Activated CD4-positive, alpha-beta T cell treated with anti-CD3 and anti-CD28 coated beads, Interleukin-2, Interleukin-4, amounts not matched to agents 100 ng/mL and 50 ng/mL, durations not matched to agents 16 hours and 8 hours (primary cell): ENCODE measurements at places on chromosomes 4 and X.
A peak's percentile ranks its signal among the peaks of the same experiment; 100 is the strongest.

GRCh38 chr4:133581996-133582619, 433.0 kb downstream of the PCDH10 start:
- no peak for DNase-seq

DNA sequence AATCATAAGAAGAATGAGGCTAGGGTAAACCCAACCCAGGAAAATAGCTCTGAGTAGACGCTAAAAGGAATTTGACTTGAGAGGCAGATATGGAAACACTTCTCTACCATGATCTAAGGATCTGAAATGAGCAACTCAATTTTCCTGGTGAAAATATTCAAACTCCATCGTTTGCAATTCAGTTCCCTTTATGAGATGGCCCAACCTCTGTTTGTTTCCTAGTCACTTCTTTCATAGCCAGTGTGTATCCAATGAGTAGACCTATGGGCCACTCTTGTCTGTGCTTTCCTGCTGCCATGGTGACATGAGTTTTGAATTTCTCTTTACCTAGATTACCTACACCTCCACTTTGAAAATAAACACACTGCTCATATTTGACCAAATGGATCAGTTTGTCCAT, 176.2 kb upstream of the GPRIN3 start:
- no peak for DNase-seq

- DNase-seq = no peak
These were observed 2399.8 kb upstream of the TENM3 start for GRCh38 chr4:179843370-179843769.

DNA sequence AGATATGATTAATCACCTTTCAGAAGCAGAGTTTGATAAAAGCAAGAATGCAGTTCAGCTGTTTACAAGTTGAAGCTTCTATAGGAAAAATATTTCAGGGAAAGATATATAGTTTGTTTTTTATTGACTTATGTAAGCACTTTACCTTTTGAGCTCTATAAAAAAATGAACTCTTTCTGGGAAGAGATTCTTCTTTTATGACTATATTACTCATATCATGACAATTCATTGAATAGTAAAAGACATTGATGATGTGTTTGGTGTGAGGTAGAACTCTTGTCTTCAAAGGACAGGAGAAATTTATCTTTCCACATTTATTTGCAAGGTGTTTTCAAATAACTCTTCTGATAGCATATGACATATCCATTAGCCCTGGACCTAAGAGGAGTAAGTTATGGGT, 156.6 kb downstream of the SLC4A4 start:
- DNase-seq = no peak

- no peak for DNase-seq
These were observed 979.3 kb downstream of the GLUD2 start for GRCh38 chrX:122026665-122027064.

DNA sequence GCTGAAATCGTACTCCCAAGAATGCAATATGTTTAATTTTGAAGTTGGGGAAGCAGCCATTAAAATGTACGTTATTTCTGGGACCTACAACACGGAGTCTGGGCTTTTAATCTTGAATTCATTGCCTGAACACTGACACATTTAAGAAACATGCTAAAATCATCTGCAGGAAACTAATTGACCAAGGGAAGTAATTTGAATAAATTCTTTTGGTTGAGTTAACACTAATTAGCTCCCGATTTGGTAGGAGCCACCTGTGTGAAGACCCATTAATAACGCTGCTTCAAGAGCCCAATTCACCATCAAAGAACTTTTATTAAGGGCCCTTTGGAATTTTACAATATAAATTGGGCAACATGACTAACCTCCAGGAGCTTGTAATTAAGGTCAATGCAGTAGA, 309.2 kb downstream of the RAB28 start:
- DNase-seq = no peak

DNA sequence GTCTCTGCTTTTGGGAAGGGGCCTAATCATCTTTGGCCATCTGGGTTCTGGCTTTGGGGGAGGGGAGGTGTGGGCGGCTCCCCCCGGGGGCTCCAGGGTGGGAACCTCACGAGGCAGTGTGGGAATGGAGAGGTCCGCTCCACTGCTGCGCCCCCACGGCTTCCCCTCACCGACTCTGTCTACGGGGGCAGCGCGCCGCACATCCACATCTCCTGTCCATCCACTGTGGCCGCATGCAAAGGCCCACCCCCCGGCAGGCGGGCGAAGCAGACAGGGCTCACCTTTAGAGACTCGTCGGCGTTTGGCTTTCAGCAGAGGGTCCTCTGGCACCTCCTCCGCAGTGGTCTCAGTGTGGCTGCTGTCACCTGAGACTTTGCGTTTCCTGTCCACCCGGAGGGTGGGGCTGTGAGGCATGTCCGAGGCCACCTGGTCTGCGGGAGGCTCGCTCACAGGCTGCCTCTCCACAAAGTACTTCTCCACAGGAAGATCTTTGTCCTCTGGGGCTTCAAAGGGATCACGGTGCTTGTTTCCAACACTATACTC, 33.6 kb downstream of the BCOR start:
- no peak for DNase-seq

GRCh38 chr4:152454398-152455011, 81.4 kb downstream of the FBXW7 start:
- no peak for DNase-seq

DNA sequence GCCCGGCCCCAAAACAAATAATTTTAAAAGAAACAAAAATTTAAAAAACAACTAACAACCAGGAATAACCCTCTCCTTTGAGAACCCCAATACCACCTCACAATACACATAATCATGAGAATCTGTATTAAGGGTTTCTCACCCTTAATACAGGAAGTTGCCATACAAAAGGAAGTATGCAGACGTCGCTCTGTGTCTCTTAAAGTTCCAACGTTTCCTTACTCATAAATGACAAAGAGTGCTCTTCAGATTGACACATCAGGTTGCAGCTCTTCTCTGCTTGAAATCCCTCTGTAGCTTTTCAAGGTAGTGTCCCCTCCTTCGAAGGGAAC, 73.9 kb upstream of the IRF2 start:
- DNase-seq = no peak

GRCh38 chr4:3716631-3717235, 49.5 kb upstream of the ADRA2C start:
- DNase-seq = no peak

DNA sequence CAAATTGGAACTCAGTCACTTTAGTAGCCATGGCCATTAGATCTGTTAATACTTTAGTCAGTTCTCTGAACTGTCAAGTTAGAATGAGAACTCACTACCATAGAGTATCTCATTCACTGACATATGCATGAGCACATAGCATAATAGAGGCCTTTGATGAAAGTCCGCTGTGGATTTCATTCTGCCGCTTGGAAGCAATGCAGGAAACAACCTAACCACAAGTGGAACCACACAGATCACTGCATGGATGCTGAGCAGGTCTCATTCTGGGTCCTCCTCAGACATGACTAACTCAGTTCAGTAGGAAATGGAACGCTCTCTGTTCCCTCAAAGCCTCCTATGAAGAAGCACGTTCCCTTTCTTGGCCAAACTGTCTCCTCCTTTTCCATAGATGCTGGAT, 1624.8 kb upstream of the TENM3 start:
- DNase-seq = no peak

DNA sequence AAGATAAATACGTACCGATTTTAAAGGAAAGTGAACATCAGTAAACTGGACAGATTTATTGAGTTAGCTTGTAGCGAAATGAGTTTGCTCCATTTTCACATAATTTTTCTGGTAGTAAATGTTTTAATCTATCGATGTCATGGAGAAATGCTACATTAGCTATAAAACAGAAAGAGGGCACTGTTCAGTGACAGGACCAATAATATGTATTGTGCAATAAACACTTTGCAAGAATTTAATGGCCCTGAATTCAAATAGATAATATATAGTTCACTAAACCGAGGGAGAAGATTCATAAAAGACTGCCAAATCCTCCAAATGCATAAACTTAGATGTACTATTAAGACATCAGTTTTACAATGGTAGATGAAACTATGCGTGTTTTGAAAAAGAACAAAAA, 516.3 kb downstream of the ADGRL3 start:
- no peak for DNase-seq

- DNase-seq = no peak
These were observed 176.4 kb downstream of the NLGN4X start for GRCh38 chrX:6052111-6052745.

DNA sequence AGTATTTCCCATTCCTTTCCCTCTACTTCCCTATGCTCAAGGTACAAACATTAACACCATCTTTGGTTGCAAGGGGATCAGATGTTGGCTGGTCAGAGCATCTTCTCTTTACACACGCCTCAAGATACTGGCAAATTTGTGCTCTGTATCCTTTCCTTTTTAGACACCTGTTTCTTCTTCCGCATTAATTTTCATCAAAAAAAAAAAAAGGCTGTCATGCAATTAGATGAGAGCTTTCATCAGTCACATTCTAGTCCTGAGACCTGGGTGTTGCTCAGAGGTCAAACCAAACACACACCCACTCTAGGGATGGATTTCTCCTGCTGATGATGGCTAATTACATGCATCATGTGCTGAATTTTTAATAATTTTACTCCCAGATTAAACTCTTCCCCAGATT, 2.0 kb downstream of the RELL1 start:
- DNase-seq = no peak

GRCh38 chrX:129655547-129656249, 942 bp upstream of the APLN start:
- DNase-seq = peak; percentile 8

DNA sequence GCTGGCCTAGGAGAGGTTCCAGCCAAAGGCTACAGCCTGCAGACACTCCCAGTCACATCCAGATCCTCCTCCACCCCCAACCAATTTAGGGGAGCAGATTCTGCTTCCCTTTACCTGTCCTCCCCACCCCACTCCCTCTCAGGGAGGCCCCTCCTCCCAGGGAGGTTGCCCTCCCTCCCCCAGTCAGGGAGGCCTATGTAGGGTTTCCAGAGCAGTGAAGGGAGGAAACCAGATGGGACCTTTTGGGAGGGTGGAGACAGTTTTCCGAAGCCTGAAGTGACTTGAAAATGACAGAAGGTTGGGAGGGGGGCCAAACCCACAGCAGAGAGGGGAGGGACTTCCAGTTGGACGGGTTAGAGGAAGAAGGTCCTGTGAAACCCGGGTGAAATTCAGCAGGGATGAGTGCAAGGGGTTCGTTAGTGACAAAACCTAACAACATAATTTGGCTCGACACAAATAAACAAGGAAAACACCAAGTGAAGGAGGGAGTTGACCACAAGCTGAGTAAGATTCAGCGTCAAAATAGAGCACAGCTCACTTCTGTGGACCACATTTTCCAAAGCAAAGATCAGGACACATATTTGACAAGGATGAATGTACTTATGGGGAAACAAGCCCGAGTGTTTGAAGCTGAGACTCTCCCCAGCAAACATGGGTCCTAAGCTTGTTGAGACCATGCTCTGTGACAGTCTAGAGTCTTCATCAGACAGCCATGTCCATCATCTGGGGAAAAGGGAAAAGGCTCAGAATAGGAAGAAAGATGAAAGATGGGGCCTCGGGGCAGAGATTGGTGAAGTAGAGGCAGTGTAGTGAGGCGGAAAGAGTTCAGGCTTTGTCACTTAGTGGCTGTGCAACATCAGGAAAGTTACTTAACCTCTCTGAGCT, 46.4 kb downstream of the PRPS1 start:
- DNase-seq = peak; percentile 25

DNA sequence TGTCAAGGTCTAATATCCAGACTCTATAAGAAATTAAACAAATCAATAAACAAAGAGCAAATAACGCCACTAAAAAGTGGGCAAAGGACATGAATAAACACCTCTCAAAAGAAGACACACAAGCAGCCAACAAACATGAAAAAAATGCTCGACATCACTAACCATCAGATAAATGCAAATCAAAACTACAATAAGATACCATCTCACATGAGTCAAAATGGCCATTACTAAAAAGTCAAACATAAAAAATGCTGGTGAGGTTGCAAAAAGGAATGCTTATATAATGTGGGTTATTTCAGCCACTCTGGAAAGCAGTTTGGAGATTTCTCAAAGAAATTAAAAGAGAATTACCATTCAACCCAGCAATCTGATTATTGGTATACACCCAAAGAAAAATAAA, 481.1 kb downstream of the STPG2 start:
- DNase-seq = no peak

- no peak for DNase-seq
These were observed 23.3 kb downstream of the MRFAP1 start for GRCh38 chr4:6663596-6664393.

- no peak for DNase-seq
These were observed 67.2 kb downstream of the DCAF12L1 start for GRCh38 chrX:126485409-126485808.

DNA sequence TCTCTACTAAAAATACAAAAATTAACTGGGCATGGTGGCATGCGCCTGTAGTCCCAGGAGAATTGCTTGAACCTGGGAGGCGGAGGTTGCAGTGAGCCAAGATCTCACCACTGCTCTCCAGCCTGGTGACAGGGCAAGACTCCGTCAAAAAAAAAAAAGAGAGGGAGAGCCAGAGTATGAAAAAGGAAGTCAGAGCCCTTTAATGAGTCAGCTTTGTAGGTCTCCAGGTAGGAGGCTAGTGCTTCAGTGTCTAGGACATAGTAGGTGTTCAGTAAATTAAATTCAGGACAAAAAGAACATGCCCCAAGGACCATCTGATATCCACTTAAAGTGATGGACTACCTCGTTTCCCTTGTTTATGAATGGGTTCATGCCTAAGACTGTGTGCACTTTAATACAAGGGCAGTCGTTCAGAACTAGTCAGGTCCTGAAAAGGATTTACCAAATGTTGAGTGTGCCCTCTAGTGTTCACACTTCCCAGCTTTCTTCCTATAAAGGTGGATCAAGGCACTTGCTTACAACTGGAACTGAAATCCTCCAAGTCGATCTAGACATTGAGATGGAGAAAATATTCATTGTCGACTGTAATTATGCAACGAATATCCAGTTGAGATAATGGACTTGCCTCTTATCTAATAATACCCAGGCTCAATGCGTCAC, 29.0 kb downstream of the F9 start:
- peak; percentile 50 for DNase-seq

GRCh38 chr4:8778291-8778690, 93.3 kb downstream of the HMX1 start:
- DNase-seq = no peak

- DNase-seq = no peak
These were observed 73.8 kb downstream of the KDM6A start for GRCh38 chrX:44946771-44947170.

- DNase-seq = no peak
These were observed 99.7 kb upstream of the SLC7A11 start for GRCh38 chr4:138341739-138342415.

- DNase-seq = no peak
These were observed 215.3 kb upstream of the FAM9B start for GRCh38 chrX:9249051-9249846.

- DNase-seq = peak; percentile 83
These were observed at the start of gene SPRY1 for GRCh38 chr4:123396307-123397143. TSS of gene SPRY1 (plus strand) at chr4:123396795. CDS start at chr4:123401592, 4,797 bp downstream.

DNA sequence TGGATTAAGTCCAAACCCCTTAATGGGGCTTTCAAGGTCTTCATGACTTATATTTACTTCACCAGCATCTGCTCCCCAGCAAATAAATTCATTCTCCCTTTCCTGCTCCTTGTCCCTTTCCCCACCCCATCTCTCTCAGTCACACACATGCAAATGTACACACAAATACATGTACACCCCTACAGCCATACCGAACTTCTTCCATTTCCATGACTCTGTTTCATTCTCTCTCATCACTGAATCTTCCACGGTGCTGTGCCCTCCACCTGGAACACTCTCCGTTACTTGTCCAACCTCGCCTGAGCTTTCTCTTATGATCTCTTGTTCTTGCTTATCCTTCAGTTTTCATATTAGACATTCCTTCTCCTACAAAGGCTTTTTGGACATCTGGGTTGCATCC, 22.0 kb upstream of the RPA4 start:
- DNase-seq = no peak

- no peak for DNase-seq
These were observed 30.0 kb downstream of the FAM9C start for GRCh38 chrX:13014111-13015096.
